Osteocyte (in vitro differentiated cells): ENCODE measurements at places on chromosomes 6 and 20. TPM values are rescaled to one million over a fixed set of nuclear protein-coding genes. Genes with fewer than 3 reads are reported as not detected.

DNA sequence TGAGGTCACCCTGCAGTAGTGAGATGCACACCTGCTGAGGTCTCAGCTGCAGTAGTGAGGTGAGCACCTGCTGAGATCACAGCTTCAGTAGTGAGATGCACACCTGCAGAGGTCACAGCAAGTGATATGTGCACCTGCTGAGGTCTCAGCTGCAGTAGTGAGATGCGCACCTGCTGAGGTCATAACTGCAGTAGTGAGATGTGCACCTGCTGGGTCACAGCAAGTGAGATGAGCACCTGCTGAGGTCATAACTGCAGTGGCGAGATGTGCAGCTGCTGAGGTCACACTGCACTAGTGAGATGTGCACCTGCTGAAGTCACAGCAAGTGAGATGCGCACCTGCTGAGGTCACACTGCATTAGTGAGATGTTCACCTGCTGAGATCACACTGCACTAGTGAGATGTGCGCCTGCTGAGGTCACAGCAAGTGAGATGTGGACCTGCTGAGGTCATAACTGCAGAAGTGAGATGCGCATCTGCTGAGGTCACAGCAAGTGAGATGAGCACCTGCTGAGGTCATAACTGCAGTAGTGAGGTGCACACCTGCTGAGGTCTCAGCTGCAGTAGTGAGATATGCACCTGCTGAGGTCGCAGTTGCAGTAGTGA lies 20.8 kb downstream of the ZDHHC14 start:
- DNase-seq: no peak

- DNase-seq: no peak
These were observed 33.6 kb upstream of the BTN3A2 start for GRCh38 chr6:26331218-26332073.

Gene SMLR1
- not detected in 2 replicates for total RNA-seq

Gene BTN3A1
- total RNA-seq: 17.1 and 21.1 TPM in 2 replicates

GRCh38 chr6:6469074-6469473 lies 119.4 kb upstream of the LY86 start:
- DNase-seq: no peak

DNA sequence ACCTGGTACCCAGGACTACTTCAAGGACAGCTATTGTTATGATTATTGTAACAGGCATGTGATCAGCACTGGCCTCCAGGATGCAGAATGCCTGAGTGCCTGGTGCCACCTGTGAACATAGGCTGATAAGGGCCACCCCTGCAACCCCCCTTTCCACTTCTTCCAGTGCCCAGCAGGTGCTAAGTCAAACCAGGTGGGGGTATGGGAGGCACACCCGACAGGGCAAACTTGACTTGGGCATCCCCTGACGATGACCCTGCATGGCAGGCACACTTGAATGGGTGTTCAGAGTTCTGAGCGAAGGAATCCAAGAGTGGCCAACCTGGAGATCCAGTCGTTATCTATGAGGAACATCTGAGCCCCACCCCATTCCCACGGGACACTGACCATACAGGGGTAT lies 3.4 kb downstream of the ADA start:
- no peak for DNase-seq

- DNase-seq: no peak
These were observed 538.6 kb upstream of the MARCKS start for GRCh38 chr6:113318575-113318917.

GRCh38 chr20:49693435-49694171 lies 20.1 kb downstream of the B4GALT5 start:
- DNase-seq: no peak

- DNase-seq: no peak
These were observed 218.6 kb downstream of the SYNE1 start for GRCh38 chr6:152418551-152418950.
